Left kidney (tissue), 8 donors: ENCODE measurements at places on chromosomes 5 and 9.

DNA sequence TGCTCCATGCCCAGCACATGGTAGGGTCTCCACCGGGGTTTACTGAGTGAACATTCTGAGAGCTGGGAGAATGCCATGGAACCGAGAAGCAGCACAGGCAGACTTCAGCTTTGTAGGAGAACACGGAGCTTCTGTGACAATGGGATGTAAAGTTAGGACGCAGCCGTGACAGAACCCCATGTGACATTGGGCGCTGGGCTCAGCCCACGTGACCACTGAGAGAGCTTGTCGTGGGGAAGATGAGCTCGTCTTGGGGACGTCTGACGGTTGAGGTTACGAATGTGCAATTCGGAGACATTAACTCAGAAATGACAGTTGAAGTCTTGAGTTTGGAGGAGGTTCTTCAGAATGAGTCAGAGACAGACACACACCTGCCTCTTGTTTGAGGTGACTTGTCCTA is 13.5 kb downstream of the SDHA start:
- DNase-seq, result no peak

- DNase-seq, result no peak
These were observed 203.1 kb upstream of the ANKH start for GRCh38 chr5:15074651-15075050.

DNA sequence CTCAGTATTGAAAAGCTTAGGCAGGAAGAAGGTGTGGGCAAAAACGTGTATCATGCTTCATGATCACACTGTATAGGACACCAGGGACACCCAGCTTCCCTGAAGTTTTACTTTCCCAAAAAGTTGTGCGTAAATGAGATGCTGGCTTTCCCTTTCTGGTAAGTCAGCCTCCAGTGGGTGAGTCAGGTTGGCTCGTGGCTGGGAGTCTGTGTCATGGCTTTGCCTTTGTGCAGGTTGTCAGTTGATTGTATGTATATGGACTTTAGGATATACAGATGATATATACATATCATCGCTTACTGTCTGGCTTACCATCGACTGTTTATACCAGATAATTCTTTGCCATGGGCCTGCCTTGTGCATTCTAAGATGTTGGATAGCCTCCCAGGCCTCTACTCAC is 34.2 kb downstream of the ADRB2 start:
- no peak for DNase-seq

DNA sequence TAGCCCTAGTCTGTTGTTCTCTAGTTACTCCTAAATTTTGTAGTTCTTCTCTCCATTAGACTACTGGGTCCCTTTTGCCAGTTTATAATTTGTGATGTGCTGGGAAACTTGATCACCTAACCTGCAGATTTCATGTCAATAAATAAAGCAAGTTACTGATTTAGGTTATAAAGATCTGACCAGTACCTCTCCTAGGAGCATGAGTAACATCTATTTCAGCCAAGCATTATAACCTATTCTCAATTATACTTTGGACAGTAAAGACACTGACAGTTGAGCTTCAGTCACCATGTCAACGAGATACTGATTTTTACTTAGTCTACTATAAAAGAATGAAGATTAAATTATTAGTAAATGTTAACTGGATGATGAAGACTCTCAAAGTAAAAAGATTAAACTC is 36.7 kb downstream of the CSNK1A1 start:
- DNase-seq, result no peak

DNA sequence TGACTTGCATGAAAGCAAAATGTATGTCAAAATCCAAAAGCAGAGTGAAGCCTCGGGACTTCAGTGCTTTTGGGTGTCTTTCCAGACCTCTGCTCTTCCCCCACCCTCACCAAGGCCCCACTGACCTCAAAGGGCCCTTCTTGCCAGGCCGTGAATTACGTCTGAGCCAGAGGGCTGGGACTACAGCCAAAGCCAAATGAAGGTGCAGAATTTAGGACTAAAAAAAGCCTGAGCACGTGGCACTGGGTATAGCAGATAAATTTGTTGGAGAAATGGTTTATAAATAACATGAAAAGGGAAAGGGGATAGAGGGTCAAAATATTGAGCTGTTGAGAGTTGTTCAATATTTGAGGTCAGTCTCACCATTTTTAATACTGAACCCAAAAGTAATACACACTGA is 163.4 kb downstream of the GHR start:
- no peak for DNase-seq

- DNase-seq, result no peak
These were observed 74.6 kb downstream of the USP20 start for GRCh38 chr9:129909851-129910250.

DNA sequence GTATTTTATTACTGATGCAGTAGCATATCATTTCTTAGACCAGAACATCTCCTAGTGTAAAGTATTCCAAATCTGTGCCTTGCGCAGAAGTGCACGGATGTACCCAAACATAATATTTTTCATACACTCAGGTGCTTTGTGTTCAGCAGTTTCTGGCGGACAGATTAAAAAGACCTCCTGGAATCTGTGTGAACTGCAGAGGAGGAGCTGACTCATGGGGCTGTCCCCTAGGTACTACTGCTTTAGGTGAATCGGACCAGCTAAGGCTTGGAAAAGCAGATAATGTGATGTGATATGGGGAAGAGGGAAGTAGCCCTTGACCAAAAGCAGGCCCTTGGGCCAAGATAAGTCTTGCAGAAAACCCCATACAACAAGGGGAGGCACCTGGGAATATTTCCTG is 310.1 kb downstream of the PLK2 start:
- no peak for DNase-seq
